Activated naive CD8-positive, alpha-beta T cell treated with anti-CD3 and anti-CD28 coated beads, Interleukin-2, amount 10 ng/mL, durations not matched to agents 7 days and 5 days (primary cell): ENCODE measurements at places on chromosomes 3 and 15. TPM values are rescaled to one million over a fixed set of nuclear protein-coding genes. Genes with fewer than 3 reads are reported as not detected.
A peak's percentile ranks its signal among the peaks of the same experiment; 100 is the strongest.

KBTBD12 gene
- total RNA-seq = not detected

SENP7 gene
- 42.5 TPM for total RNA-seq

CTSH gene
- 33.9 TPM for total RNA-seq

DNA sequence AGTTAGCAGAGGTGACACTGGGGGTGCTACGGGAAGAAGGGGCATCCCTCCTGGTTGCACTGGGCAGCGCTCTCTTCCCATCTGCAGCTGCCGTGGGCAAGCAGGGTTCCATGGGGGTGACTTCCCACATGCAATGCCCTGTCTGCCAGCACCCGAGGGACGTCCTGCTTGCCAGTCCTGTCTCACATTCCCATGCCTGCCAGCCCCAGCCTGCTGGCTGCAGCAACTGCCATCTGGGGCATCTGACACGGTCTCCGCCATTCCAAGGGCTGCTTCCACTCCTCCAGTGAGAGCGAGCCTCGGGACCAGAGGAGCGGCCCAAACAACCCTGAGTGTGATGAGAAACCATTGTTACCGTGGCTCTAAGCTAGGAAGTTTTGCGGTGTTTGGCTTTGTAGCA lies 45.4 kb upstream of the RPL32 start:
- H3K4me3 ChIP-seq = no peak overlapping the region
- H3K27ac ChIP-seq = no peak overlapping the region
- peaks cover 38% of the 10 kb centered on the region for H3K27me3 ChIP-seq
- peaks cover 14% of the 10 kb centered on the region for H3K4me1 ChIP-seq
- DNase-seq = no peak

GRCh38 chr3:99410789-99411311 lies 227.5 kb upstream of the COL8A1 start:
- no peaks in the 10 kb centered on the region for H3K36me3 ChIP-seq
- H3K27ac ChIP-seq = no peak overlapping the region
- H3K4me1 ChIP-seq = no peaks in the 10 kb centered on the region
- no peaks in the 10 kb centered on the region for H3K27me3 ChIP-seq

GRCh38 chr3:168096210-168096652 lies 507 bp upstream of the GOLIM4 start:
- peaks cover 10% of the 10 kb centered on the region for H3K4me1 ChIP-seq
- peak overlapping the region; percentile 91 for H3K4me3 ChIP-seq
- H3K27ac ChIP-seq = peak overlapping the region; percentile 83
- DNase-seq = no peak
- peaks cover 28% of the 10 kb centered on the region for H3K27me3 ChIP-seq

DNA sequence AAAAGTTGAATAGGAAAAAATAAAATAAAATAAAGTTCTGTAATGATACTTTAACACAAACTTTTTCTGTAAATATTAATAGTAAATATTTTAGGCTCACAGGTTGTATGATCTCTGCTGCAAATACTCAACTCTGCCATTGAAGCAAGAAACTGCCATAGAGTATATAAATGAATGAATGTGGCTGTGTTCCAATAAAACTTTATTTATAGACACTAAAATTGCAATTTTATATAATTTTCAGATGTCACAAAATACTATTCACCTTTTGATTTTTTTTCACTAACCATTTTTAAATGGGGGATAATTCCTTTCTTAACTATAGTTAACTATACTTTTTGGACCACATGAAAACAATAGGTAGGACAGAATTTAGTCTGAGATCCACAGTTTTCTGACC lies 16.0 kb downstream of the EIF1B start:
- no peaks in the 10 kb centered on the region for H3K36me3 ChIP-seq
- H3K27ac ChIP-seq = no peak overlapping the region
- peaks cover 4% of the 10 kb centered on the region for H3K4me1 ChIP-seq
- H3K4me3 ChIP-seq = no peak overlapping the region

- H3K36me3 ChIP-seq = peaks cover 1% of the 10 kb centered on the region
- DNase-seq = no peak
- H3K27me3 ChIP-seq = peaks cover 8% of the 10 kb centered on the region
- H3K4me1 ChIP-seq = peaks cover 4% of the 10 kb centered on the region
- H3K4me3 ChIP-seq = no peak overlapping the region
These were observed 44.8 kb upstream of the HES1 start for GRCh38 chr3:194091141-194091540.

DNA sequence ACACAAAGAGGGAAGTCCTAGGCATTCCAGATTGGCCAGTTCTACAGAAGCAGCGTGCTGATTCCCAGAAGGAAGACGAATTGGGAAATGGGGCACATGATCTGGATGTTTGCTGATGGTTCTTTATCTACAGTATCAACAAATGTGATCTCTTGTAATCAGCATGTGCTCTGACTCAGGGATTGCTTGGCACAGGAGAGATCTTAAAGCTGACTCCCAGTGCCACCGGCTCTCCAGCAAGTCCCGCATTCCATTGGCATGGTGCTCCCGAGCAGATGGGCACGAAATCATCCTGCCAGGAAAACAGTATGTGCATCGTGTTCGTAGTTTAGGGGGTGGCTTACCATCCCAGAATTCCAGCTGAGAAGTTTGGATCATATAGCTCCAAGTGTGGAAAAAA lies 259.9 kb upstream of the NR2F2 start:
- no peak for DNase-seq
- no peak overlapping the region for H3K27ac ChIP-seq
- no peaks in the 10 kb centered on the region for H3K36me3 ChIP-seq
- no peak overlapping the region for H3K4me3 ChIP-seq

DNA sequence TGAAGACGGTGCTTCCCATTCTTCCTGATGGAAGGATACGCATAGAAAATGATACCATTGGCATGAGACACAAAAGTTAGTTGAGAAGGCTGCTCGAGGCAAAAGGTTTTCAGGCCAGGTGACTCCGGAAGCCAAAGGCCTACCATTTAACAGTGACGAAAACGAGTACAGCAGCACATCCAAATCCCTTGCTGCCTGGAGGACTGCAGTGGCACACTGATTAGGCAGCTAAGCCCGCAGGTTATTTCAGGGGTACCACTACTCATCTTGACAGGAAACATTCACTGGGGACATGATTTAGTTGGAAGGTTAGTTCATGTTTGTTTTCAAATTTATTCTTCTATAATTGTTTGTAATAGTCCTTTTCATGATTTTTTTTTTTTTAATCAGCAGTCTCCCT lies 59.9 kb upstream of the BCHE start:
- DNase-seq = no peak
- H3K36me3 ChIP-seq = no peaks in the 10 kb centered on the region
- no peak overlapping the region for H3K27ac ChIP-seq
- H3K4me3 ChIP-seq = no peak overlapping the region

GRCh38 chr3:107555359-107555758 lies 32.6 kb downstream of the BBX start:
- peaks cover 3% of the 10 kb centered on the region for H3K36me3 ChIP-seq
- H3K4me1 ChIP-seq = peaks cover 8% of the 10 kb centered on the region

DNA sequence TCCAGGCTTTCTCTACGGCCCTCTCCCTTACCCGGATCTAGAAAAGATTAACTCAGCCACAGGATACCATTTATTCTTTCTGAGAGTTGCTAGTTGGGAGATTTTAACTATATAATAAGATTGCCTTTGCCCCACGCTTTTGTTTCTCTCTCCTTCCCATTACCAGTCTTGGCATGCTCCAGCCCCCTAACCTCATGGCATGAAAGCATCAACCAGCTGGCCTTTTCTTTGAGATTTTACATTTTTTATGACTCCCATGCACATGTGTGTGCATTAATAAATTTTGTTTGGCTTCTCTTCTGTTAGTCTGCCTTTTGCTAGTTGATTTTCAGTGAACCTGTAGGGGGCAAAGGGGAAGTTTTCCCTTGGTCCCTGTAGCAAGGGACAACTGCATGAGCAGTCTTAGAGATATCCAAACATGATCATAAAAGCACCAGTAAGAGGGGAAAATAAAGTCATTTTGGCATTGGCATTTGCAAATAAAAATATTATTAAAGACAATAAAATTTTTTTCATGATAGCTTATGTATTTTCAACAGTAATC lies 73.6 kb downstream of the OXSM start:
- H3K27ac ChIP-seq = no peak overlapping the region
- no peaks in the 10 kb centered on the region for H3K36me3 ChIP-seq
- H3K4me3 ChIP-seq = no peak overlapping the region
- H3K4me1 ChIP-seq = no peaks in the 10 kb centered on the region
- no peaks in the 10 kb centered on the region for H3K27me3 ChIP-seq
- no peak for DNase-seq

DNA sequence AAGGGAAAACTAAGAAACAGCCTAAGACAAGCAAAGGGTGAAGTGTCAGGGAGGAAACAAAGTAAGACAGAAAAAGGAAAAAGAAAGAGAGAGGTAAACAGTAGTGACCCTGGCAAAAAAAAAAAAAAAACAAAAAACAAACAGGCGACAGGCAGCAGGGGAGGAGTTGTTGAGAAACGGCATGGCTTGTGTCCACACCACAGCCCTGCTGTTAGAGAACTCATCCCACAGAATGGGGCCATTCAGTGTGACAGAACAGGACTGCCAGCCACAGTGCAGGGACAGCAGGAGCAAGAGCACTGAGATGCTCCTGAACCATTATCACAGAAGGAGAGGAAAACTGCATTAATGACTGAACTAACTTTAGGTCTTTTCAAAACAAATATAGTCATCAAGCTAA lies 29.7 kb downstream of the MECOM start:
- DNase-seq = no peak
- no peak overlapping the region for H3K4me3 ChIP-seq
- H3K27ac ChIP-seq = no peak overlapping the region
- H3K36me3 ChIP-seq = no peaks in the 10 kb centered on the region
